WTC11 (cell line): ENCODE measurements at places on chromosomes 13 and 19.
A peak's percentile ranks its signal among the peaks of the same experiment; 100 is the strongest.

- no peak for DNase-seq
These were observed 124.8 kb downstream of the DCLK1 start for GRCh38 chr13:36006347-36006746.

GRCh38 chr19:16518483-16519229 lies 22.5 kb downstream of the C19orf44 start:
- DNase-seq: no peak

DNA sequence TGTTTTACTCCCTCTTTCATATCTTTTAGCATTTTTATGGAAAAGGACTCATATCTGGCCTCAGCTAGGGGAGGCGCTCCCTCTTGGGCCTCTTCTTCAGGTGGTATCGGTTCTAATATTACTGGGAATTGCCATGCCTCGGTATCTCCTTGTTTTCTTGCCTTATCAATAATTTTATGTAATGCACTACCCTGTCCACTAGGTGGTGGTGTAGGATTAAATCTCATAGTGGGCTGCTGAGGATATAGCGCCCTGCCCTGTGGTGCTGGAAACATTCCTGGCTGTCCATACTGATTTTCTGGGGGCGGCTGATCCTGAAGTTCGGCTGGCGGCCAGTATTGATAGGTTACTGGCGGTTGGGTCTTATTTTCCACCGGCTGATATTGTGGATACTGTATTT lies 35.8 kb downstream of the ZNF420 start:
- peak; percentile 13 for DNase-seq

DNA sequence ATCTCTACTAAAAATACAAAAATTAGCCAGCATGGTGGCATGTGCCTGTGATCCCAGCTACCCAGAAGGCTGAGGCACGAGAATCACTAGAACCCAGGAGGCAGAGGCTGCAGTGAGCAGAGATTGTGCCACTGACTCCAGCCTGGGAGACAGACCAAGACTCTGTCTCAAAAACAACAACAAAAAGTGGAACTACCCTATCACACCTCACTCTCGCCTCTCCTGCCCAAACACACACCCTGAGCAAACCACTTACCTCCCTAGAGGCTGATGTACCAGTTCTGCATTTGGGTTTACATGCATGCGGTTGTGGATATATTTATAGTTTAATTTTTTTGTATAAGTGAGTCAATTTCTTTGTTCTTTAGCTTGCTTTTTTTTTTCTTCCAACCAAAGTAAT lies 7.7 kb upstream of the PTOV1 start:
- DNase-seq: no peak

GRCh38 chr19:19782783-19783182 lies 38.8 kb downstream of the ZNF506 start:
- DNase-seq: no peak

DNA sequence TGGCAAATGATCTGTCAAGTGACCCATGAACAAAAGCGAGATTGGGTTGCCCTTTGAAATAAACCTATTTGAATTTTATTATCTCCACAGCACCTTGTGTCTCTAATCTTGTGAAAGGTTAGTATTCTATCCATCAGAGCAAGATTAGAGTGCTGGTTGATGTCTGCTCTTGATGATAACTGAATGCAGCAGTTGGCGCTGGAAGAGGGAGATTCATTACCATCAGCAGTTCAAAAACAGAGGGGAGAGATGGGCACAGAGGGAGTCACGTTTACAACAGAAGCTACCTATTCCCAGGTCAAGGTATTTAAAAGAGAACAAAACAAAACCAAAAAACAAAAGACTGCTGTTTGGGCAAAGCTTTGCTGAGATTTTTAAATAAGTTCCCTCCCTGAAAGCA lies 588.1 kb downstream of the GPC6 start:
- DNase-seq: no peak

DNA sequence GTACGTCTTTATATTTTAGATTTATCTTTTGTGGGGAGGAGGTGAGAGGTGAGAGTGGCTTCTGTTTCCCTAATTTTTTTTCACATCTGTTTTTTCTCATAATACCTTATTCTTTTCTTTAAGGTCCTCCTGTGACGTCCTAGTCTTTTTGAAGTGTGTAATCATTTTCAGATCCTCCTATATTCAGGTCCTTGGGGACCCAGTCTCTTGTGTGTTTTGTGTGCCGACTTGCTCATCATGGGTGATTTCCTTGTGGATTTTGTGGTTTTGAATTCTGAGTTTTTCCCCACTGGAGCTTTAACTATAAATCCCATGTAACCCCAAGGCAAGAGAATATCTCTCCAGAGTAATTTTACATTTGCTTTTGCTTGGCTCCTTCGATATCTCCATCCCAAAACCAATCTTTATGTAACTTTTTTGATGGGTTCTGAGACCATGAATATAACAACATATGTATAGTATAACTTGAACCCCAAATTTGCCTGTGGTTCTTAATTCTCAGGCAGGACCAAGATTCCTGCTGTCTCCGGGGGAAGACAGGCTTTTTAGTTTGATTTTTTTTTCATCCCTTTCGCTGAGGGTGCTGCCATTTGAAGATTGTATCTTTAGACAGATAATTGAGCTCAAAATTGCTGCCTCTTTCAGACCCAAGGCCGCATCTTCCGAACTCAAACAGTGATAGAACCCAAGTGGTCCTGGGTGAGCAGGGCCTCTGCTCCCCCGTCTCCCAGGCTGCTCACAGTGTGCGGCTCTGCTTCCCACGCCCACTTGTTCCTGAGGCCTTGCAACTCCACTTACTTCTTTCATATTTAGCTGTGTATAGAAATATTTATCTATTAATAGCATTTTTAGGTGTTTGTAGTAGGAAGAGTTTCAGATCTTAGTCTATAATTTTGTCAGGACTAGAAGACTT lies 59.1 kb upstream of the GPR183 start:
- DNase-seq: no peak

DNA sequence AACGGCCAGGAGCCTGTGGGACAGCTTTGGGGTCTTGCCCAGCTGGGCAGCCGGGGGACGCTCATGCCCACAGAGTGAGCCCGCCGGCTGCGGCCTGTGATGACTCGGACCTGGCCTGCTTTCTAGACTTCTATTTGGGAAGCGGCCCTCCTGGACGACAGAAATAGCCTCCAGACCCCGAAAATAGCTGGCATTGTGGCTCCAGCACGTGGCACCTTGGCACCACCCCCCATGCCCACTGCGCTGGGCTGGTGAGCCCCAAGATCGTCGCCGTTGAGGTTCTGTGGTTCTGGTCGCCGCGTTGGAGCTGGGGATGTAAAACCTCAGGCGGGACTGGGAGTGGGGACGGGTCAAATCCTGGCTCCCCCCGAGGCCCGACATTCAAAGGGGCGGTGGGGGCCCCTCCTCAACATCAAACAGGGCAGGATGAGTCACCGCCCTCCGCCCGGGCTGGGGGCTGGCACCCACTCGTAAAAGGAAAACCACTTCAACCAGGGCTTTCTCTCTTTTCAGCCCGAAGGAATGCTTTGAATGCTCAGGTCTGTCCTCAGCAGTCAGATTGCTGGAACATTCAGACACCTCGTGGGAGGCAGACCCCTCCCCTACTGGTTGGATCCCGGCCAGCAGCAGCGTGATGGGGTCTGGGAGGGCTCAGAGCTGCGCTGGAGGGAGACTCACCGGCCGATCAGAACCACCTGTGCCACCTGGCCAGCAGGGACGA lies 42.1 kb downstream of the GADD45B start:
- DNase-seq: no peak

DNA sequence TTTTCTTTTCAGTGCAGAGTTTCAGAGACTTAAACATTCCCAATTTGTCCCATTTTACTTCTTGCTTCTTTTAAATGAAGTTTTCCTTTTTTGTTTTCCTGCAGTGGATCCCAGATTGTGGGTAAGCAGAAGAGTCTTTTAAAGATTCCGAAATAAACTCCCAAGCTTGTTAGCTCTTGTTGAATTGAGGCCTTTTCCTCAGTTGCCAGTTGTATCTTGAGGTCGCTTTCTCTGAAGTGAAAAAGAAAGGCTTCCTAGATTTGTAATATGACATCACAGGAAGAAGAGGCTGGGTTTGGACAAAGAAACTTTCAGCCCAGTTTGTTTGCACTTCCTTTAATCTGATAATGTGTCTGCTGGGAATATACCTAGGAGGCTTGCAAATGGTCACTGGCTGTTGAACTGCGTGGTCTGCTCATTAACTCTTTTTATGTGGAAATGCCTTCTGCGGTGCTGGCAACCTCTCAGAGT lies at the start of gene LPAR6:
TSS of gene LPAR6 (minus strand) at position 233 of the 471 bp plus-strand sequence. CDS start 690 bp downstream, outside the sequence.
- DNase-seq: no peak

DNA sequence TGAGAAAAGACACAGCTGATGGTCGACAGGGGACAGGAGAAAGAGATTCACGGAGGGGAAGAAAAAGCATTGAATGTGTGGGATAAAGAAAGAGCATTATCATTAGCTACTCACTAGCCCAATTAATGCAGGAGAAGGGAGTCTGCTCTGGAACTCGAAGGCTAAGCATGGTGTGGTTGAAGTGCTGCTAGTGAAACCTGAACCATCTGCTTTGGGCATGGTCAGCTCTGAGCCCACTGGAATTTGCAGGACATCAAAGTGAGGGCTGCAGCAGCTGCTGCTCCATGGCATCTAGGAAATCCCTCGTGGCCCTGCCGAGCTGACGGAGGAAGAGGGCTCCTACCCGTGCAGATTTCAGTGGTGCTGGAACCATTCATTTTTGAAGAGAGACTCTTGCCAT lies 320.3 kb downstream of the ATP8A2 start:
- no peak for DNase-seq

DNA sequence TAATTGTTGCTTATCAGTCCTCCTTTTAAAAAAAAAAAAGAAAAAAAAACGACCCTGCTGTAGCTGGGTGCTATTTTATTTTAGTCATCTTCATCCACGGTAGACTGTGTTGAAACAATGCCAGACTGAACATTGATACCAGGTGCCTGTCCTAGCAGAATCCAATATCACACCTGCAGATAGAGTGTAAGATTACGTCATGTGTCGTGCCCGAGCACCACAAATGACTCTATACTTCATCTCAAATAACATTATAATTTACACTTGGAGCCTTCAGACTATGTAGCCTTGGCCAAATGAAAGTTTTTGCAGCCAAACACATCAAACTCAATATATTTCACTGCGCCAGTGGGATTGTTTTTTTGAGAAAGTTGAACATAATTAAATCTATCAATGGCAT lies 410.6 kb downstream of the FGF9 start:
- DNase-seq: no peak

DNA sequence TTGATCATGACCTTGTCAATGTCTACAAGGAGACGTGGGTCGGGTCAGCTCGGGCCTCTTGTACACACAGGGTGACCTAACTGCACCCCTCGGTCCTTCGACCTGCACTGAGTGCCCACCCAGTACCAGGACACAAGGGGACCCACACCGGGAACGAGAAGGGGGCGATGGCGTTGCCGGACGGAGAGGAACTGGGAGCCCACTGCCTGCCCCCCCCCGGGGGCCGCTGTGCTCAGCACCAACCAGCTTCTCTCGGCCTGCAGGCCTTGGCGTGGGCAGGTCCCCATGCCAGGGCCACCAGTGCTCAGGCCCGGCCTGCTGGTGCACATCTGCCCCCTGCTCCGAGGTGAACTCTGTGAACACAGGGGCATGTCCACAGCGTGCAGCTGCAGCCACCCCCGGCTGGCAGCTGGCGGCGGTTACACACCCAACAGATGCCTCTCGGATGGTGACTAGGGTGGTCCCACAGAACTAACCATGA lies 14.1 kb downstream of the CFD start:
- DNase-seq: no peak

GRCh38 chr19:8148410-8149260 lies 757 bp downstream of the FBN3 start:
- DNase-seq: peak; percentile 93

GRCh38 chr19:14361824-14362223 lies 19.4 kb upstream of the ADGRE5 start:
- peak; percentile 63 for DNase-seq

GRCh38 chr13:107035186-107035585 lies 467.2 kb upstream of the ARGLU1 start:
- no peak for DNase-seq

- no peak for DNase-seq
These were observed 17.3 kb downstream of the SBK2 start for GRCh38 chr19:55519451-55520311.

GRCh38 chr19:48616041-48616436 lies 1.2 kb upstream of the FAM83E start:
- no peak for DNase-seq

DNA sequence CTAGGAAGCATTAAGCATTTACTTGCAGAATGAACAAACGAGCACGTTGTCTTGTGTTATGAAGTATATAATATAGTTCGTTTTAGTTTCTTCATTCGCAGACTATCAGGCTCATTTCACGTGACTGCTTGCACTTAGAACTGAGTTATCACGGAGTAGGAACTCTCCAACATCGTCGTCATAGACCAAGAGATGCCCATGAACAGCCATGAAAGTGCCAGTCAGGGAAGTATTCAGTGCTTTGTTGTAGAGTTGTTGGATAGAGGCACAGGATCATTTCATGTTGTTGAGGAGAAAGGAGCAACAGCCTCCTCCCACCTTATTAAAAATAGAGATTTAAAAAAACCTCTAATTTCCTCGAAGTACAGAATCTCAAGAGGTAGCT lies 977 bp upstream of the IL17D start:
- no peak for DNase-seq

DNA sequence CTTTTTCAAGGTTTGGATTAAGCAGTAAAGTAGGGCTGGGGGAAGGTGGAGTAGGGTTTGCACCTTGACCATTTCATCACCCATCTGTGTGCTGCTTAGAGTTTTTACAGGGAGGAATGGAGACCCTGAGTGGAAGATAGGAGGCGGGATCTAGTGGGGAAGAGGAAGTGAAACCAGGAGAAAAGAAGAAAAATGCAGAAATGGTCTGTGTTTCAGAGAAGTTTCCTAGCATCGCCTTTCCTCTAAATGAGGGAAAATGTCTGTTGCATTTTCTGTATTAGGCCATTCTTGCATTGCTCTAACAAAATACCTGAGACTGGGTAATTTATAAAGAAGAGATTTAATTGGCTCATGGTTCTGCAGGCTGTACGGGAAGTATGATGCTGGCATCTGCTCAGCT lies 64.1 kb downstream of the TPT1 start:
- no peak for DNase-seq

DNA sequence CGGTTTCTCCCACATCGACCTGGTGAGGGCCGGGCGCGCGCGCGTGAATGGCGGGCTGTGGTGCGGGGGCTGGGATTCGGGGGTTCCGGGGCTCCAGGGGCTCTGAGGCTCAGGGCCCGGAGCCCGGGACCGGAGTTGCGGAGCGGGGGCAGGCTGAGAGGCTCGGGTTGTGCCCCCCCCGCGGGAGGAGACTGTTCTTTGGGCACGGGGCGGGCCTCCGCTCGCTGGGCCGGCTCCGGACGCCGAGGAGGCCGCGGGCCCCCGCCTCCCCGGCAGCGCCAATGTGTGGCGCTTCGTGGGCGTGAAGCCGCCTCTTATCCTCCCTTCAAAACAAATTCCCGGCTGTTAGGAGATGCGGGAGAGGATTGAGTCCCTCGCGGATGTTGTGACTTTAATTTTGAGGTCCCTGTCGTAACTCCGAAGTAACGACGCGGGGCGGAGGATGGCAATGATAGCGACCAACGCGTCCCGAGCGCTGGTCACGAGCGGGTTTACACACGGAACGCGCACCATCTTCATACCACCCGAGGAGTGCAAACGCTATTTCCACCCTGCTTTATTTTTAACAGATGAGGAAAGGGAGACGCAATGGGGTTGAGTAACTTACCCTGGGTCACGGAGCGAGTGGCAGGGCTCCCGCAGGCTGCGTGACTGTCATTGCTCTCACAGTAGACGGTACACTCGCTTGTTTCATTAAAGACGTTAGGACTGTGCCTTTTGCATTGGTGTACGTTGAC lies 536 bp downstream of the UBA2 start:
- no peak for DNase-seq
